ENCODE measurements at places on chromosomes 7 and 10.

DNA sequence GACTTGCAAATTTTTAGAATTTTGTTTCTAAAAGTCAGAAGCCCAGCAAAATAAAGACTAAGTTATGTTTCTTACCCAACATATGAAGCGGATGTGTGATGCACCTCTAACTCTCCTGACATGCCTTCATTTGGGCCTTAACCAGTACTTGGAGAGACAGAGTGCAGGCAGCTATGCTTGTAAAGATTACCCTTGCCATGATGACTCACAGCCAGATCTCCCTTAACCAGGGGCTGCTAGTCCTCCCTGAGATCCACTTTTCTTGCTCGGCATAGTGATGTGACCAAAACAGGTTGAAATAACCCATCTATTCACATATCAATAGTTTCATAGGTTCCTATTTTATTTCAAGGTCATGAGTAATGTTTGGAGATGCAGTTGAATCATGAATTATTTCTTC lies 43.6 kb downstream of the PPP1R3A start:
- DNase-seq, result no peak
- H3K27me3 ChIP-seq, result no peaks in the 10 kb centered on the region
- no peaks in the 10 kb centered on the region for H3K36me3 ChIP-seq
- no peak overlapping the region for H3K4me3 ChIP-seq
- no peak overlapping the region for H3K27ac ChIP-seq

DNA sequence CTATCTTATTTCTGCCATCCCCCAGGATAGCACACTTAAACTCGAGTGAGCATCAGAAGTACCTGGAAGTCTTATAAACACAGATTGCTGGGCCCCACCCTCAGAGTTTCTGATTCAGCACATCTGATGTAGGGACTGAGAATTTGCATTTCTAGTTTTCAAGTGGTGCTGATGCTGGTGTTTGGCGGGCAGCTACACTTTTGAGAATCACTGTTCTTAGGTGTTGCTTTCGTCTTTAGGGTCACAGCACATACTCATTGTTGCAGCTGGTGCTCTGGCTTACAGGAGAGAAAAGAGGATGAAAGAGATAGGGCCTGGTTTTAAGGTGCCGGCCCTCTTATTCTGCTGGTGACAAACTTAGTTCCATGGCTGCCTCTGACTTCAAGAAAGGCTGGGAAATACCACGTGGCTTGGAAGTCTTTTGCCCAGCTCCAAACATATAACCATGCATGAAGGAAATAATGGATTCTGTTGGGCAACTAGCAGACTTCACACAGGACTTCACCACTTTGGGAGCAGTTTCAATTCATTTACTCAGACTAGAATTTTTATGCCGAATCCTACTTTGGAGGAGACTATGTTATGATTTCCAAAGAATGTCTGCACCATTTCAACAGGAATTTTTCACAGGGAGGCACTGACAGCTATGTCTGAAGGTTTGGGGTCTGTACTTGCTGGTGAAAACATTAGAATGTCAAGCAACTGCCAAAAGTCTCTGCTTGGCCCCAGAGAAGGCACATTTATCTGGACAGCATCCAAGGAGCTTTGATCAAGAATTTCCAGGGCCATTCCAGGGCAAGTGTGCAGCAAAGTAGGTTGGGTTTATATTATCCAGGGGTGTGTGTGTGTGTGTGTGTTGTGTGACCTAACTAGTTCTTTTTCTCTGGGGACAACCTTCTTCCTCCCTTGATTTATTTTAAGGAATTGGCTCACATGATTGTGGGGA lies 6.9 kb upstream of the MINDY4 start:
- no peaks in the 10 kb centered on the region for H3K4me1 ChIP-seq
- no peaks in the 10 kb centered on the region for H3K36me3 ChIP-seq
- H3K4me3 ChIP-seq, result no peak overlapping the region
- H3K27me3 ChIP-seq, result peaks cover 3% of the 10 kb centered on the region
- no peak overlapping the region for H3K27ac ChIP-seq
- no peak for DNase-seq

- H3K27me3 ChIP-seq, result no peaks in the 10 kb centered on the region
- no peak overlapping the region for H3K4me3 ChIP-seq
- H3K27ac ChIP-seq, result no peak overlapping the region
Observed at GRCh38 chr10:129756912-129757901, 206.9 kb downstream of the EBF3 start.

GRCh38 chr10:71729161-71729636 lies 9.6 kb upstream of the C10orf105 start:
- no peaks in the 10 kb centered on the region for H3K36me3 ChIP-seq
- no peak for DNase-seq
- H3K27me3 ChIP-seq, result no peaks in the 10 kb centered on the region
- H3K4me1 ChIP-seq, result peaks cover 93% of the 10 kb centered on the region
- H3K4me3 ChIP-seq, result no peak overlapping the region
- peak overlapping the region; percentile 85 for H3K27ac ChIP-seq

DNA sequence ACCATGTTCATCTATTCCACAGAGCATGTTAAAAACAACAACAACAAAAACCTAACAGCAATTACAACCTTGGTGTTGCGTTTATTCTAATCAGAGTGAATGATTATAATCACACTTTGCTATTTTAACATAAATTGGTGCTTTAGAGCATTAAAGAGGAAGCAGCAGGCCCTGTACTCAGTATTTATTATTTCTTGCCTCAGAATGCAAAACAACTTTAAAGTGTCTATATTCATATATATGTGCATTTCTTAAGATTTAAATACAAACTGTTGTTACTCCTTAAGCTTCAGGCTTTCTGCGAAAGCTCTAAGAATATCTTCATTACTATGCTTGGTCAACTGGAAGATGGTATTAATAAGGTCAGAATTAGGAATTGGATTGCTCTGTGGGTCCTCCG lies 21.5 kb downstream of the ARL5B start:
- DNase-seq, result no peak
- no peak overlapping the region for H3K27ac ChIP-seq
- H3K4me1 ChIP-seq, result no peaks in the 10 kb centered on the region
- no peak overlapping the region for H3K4me3 ChIP-seq
- H3K36me3 ChIP-seq, result peaks cover 3% of the 10 kb centered on the region
